Chondrocyte (in vitro differentiated cells): ENCODE measurements at places on chromosomes 1 and 21.
A peak's percentile ranks its signal among the peaks of the same experiment; 100 is the strongest.

DNA sequence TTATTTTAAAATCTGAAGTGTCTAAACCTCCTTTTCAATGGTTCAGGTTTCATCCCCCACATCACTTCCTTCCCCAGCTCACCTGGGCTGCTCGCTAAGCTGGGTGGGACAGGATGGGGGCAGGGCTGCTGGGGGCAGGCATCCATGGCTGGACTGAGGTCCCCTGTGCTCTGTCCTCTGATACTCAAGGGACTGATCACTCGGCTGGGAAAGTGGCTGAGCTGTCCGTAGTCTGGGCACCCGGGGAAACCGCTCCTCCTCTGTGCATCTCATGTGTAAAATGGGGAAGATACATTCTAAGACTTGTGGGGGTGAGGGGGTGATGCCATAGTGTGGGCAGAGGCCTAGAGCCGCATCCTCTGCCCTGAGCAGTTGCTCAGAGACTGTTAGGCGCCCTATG lies 411.2 kb downstream of the MATN1 start:
- no peak overlapping the region for H3K27ac ChIP-seq
- H3K4me3 ChIP-seq, result no peak overlapping the region

- no peak overlapping the region for H3K4me3 ChIP-seq
- peaks cover 61% of the 10 kb centered on the region for H3K4me1 ChIP-seq
- H3K27ac ChIP-seq, result no peak overlapping the region
These were observed 340.3 kb upstream of the SNX7 start for GRCh38 chr1:98321191-98321590.

GRCh38 chr1:151002051-151002450 lies 4.7 kb downstream of the MINDY1 start:
- no peak overlapping the region for H3K4me3 ChIP-seq
- peaks cover 12% of the 10 kb centered on the region for H3K36me3 ChIP-seq
- H3K4me1 ChIP-seq, result peaks cover 35% of the 10 kb centered on the region
- no peak for DNase-seq
- H3K27ac ChIP-seq, result no peak overlapping the region

- no peaks in the 10 kb centered on the region for H3K36me3 ChIP-seq
- H3K27ac ChIP-seq, result no peak overlapping the region
- H3K4me3 ChIP-seq, result no peak overlapping the region
- H3K27me3 ChIP-seq, result peaks cover 15% of the 10 kb centered on the region
- H3K4me1 ChIP-seq, result peaks cover 4% of the 10 kb centered on the region
These were observed 42.7 kb upstream of the SLC22A15 start for GRCh38 chr1:115933625-115934024.

- peak overlapping the region; percentile 97 for H3K27ac ChIP-seq
- peak overlapping the region; percentile 83 for H3K4me3 ChIP-seq
- H3K4me1 ChIP-seq, result peaks cover 36% of the 10 kb centered on the region
- peaks cover 15% of the 10 kb centered on the region for H3K36me3 ChIP-seq
These were observed 42.4 kb downstream of the TMEM53 start for GRCh38 chr1:44631647-44632539.

DNA sequence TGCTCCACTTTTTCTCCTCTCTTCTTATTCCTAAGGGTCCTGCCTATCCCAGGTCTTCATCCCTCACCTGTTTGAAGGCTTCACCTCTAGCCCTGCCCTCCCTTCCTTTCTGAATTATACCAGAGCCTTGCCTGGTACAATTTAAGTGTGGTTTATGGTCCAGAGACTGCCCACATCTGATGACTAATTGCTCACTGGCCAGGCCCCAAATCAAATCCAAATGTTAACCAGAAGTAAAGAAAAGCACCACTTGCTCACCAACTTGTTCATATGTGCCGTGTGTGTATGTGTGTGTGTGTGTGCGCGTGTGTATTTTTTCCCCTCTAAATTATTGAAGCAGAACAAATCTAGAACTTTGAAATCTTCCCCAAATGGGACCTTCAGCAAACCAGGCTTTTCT lies 26.4 kb downstream of the MYOM3 start:
- DNase-seq, result no peak
- no peak overlapping the region for H3K27ac ChIP-seq
- H3K36me3 ChIP-seq, result no peaks in the 10 kb centered on the region
- H3K27me3 ChIP-seq, result peaks cover 2% of the 10 kb centered on the region
- no peaks in the 10 kb centered on the region for H3K4me1 ChIP-seq

DNA sequence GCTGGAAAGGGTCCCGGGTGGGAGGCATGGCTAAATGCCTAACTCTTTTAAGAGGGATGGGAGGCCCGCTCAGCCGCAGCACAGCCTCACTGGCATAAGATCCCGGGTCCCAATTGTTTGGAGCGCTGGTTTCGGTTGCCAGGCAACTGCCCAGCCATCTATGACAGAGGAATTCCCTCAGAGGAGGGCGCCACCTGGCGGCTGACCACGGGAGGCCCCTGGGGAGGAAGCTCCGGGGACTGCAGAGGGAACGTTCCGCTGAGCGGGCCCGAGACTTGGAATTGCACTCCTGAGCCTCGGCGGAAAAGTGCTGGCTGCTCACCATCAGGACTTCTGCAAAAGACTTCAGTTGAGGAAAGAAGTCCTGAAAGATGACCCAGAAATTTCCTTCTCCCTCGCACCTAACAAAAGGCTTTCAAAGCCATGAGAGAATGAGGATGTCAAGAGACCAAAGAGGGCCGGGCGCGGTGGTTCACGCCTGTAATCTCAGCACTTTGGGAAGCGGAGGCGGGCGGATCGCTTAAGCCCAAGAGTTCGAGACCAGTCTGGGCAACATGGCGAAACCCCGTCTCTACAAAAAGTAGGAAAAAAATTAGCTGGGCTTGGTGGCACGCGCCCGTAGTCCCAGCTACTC lies 1.1 kb upstream of the ELAPOR1 start:
- no peaks in the 10 kb centered on the region for H3K36me3 ChIP-seq
- H3K4me3 ChIP-seq, result peak overlapping the region; percentile 67
- H3K27me3 ChIP-seq, result peaks cover 33% of the 10 kb centered on the region
- H3K4me1 ChIP-seq, result peaks cover 20% of the 10 kb centered on the region
- peak; percentile 97 for DNase-seq

- H3K36me3 ChIP-seq, result peaks cover 7% of the 10 kb centered on the region
- peaks cover 29% of the 10 kb centered on the region for H3K4me1 ChIP-seq
- no peak for DNase-seq
- no peak overlapping the region for H3K27ac ChIP-seq
These were observed 10.4 kb downstream of the CAMSAP2 start for GRCh38 chr1:200749090-200749489.
